T-helper 1 cell (primary cell): ENCODE measurements at places on chromosomes 11 and 22.

DNA sequence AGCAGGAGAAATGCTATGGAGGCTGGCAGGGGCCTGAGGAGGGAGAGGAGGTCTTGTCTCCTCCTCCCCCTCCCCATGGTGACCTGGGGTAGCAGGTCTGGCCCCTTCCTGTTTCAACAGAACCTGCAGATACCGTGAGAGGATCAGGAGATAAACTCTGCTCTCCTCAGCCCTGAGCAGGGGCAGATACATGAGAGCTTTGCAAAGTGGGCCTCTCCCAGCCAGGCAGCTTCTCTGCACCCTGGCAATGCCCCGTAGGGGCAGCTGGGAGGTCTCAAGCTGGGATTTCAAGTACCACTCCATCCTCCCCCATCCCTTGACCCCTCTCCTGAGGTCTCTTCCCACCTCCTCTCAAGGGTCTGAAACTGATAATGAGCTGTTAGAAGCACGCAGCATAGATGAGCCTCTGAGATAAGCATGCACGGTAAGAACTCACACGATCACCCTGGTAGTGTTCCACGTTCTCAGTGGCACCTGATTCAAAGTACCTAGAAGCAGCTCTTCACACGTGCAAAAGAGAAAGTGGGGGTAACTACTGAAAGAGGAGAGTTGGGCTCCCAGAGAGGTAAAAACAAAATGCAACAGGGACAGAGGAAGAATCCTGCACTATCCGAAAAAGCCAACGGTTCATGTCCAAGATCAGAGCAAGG, 4.9 kb upstream of the CCDC86 start:
- no peak for DNase-seq

DNA sequence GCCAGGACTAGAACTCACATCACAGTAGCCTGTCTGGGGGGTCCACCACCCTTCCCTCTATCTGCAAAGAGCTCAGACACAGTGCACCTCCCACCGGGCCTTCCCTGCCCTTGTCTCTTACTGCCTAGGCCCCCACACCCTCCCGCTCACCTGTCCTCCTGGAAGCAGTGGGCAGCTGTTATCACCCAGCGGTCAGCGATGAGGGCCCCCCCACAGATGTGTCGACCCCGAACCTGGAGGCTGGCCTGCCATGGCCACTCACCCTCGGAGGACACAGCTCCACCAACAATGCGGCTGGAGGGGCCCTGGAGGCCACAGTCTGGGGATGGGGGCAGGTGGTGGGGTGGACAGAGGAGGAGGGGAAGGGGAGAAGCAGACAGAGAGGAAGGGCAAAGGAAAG, 18.8 kb downstream of the KCTD17 start:
- no peak for DNase-seq

DNA sequence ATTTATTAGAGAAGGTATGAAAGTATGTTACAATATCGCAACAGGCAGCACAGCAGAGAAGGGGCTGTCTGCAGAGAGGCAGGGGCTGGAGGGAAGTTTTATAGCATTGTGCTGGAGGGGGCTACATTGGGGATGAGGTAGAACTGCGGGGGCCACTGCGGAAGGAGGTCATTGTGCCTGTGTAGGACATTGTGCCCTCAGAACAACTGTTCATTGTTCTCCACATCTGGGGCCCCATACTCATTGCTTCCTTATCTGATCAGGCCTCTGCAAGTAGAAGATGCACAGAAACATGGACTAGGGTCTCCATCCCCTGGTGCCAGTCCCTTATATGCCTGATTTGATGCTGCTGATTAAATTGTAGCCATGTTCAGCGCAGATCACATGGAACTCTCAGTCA, 12.1 kb downstream of the NADSYN1 start:
- no peak for DNase-seq

- DNase-seq: no peak
Observed at GRCh38 chr11:107243929-107244328, 213.7 kb downstream of the CWF19L2 start.

DNA sequence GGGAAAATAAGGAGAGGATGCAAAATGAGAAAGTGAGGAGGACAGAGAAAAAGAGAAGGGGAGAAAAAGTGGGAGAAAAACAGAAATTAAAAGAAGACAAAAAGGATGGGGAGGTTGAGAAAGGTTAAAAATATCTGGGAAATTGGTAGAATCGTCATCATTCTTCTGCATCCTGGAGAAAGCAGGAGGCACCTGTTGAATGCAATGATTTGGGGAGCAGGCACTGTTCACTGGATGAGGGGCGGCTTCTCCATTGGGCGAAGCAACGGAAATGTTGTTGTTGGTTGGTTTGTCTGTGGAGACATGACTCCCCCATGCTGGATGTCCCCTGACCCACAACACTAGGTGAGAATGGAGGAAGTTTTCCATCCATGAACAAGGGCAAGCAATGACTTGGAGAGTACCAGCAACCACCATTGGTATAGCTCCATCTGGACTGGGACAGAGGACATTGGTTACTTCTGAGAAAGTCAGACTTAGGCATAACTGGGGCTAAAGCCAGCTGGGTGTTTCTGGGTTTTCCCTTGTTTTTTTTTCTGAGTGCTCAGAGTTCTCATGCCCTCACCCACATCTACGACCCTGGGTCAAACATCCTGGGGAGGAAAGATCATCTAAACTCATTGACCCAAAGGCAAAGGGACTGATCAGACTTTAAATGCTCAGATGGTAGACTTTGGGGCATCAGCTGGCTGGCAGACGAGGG, 11.9 kb upstream of the CD44 start:
- no peak for DNase-seq
